ENCODE measurements at places on chromosomes 3 and 15.

DNA sequence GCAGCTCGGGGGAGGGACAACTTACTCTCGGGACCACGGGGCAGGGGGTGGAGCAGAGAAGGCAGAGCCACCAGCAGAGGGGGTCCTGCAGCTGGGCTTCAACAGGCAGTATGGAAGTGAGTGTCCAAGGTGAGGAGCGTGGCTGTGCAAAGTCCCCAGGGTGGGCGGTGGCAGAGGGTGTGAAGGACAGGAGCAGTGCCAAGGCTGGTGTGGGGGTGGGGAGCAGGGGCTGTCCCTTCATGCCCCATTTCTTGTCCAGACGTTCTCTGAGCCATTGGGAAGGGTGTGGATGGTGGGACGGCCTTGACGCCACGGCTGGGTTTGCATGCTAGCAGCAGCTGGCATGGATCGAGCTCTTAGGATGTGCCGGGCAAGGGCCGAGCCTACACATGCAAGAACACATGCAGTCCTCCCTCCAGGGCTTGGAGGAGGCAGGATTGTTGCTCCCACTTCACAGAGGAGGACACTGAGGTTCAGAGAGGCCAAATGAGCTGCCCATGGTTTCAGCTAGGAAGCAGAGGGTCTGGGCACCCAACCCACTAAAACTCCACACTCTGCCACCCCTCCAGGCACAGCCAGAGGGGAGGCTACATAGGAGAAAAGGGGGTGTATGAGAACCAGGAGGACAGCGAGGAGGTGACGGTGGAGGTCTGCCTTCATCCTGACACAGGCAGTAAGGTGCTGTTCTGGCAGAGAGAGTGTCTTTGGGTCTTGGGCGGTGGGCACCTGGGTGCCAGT lies 93.6 kb downstream of the TBC1D2B start:
- DNase-seq = no peak

GRCh38 chr3:138492980-138493675 lies 58.7 kb downstream of the ESYT3 start:
- DNase-seq = no peak

GRCh38 chr3:143974271-143975238 lies 2.9 kb downstream of the DIPK2A start:
- DNase-seq = no peak

DNA sequence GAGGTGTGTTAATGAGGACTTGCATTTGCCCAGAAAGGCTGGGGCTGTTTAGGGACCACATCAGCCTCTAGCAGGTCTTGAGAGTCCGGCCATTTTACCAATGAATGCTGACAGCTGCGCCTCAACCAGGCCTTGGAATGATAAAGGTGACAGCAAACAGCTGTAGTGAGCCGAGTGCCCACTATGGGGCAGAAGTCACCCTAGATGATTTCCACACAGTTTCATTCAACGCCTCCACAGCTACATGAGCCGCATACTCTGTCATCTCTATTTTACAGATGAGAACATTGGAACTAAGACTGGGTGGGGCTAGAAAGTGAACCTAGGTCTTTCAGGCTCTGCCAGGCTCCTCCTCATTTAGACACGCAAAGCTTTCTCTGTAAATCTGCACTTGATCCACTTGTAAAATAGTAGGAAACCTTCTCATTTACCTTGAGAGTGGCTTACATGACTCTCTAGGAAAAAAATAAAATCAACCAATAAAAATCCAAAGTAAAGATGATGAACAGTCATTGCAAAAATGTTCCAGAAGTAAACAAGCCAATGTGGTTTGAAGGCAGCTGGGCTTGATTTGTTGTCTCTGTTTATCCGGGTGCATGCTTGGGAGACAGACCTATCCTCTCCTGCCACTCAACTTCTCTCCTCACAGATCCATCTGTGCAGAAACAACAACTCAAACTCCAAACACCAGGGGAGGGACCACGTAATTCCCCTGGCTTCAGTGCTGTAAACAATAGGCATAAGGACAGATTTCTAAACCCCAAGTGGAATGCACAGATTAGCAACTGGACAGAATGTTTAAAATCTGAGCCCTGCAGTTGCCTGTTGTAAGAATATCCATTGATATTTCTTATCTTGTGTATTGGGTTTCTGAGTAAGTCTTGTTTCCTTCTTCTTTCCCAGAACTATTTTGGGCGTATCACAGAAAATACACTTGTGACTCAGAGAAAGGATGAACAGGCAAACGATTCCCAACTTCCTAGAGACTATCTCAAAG lies 31.5 kb upstream of the LDHAL6B start:
- no peak for DNase-seq

DNA sequence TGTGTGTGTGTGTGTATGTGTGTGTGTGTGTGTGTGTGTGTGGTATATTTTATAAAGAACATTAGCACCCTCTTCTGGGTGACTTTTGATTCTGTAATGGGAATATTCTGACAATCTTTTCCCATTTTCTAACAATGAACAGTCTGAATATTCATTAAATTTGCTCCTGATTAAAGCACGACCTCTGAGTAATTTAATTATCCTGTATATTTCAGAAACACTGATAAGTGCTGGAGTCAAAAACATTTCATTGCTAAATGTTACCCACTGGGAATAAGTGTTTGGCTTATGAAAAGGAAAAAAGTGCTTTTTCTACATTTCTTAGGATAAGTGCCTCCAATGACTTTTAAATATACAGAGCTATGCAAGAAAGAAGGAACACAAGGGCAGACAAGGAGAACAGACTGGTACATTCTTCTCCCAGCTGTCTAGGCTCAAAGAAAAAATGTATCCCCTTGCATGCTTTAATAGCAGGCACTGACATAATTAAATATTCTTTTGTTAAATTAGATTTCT lies 32.3 kb upstream of the SYNPR start:
- no peak for DNase-seq

DNA sequence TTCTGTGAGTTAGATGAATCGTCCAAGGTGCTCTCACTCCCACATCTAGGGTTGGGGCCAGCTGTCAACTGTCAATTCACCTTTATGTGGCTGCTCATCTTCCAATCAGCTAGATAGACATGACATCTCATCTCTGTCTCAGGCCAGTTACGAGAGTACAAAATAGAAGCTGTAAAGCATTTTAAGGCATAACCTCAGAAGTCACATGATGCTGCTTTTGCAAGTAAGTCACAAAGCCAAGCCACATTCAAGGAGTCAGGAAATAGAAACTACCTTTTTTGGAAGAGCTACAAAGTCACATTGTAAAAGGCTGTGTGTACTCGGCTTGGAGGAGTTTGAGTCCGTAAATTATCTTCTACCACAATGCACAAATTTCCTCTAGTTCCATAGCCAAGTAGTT lies 5.1 kb upstream of the CCR1 start:
- DNase-seq = no peak

- DNase-seq = no peak
Observed at GRCh38 chr3:97829198-97829597, 7.4 kb downstream of the CRYBG3 start.

DNA sequence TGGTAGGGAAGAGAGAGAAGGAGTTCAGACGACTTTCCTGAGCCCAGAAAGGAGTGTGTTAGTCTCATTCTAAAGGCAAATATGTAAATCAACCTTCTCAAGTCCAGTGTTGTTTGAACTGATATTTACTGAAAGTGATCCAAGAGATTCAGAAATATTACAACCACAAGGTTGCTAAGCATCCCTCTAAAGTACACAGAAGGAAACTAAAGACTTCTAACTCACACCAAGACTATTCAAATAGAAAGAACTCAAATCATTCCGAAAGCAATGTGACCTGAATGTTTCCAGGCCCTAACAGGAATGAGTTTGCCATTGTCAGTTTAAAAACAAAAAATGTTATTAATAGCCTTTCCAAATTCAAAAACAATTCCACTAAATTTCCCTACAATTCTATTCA lies 56.9 kb upstream of the VGLL3 start:
- no peak for DNase-seq

- no peak for DNase-seq
Observed at GRCh38 chr15:77939851-77940250, 137.7 kb downstream of the TBC1D2B start.

DNA sequence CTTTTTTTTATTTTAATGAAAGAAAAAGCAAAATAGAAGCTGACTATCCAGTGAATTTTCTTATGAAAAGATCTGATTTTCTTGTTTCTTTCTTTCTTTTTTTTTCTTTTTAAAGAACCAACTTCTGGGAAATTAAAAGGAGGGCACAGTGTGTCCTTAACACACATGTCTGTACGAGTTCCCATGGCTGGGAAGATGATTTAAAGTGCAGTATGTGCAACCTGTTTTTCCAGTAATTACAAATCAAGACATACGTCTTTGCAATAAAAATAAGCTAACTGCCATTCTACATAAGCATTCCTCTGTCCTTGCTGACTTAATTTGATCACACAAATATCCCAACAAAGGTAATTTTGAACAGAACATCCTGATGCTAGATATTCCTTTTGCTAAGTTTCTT lies 416.1 kb downstream of the ROBO1 start:
- no peak for DNase-seq

DNA sequence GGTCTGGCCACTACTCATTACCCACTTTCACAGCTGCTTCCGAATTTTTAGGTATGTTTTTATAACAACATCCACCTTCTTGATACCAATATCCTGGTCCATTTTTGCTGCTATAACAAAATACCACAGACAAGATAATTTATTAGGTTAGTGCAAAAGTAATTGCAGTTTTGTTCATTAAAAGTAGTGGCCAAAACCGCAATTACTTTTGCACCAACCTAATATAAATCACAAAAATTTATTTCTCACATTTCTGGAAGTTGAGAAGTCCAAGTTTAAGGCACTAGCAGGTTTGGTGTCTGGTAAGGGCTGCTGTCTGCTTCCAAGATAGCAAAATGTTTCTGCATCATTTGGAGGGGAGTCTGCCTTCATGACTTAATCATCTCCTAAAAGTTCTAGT lies 624.7 kb upstream of the ALCAM start:
- no peak for DNase-seq

DNA sequence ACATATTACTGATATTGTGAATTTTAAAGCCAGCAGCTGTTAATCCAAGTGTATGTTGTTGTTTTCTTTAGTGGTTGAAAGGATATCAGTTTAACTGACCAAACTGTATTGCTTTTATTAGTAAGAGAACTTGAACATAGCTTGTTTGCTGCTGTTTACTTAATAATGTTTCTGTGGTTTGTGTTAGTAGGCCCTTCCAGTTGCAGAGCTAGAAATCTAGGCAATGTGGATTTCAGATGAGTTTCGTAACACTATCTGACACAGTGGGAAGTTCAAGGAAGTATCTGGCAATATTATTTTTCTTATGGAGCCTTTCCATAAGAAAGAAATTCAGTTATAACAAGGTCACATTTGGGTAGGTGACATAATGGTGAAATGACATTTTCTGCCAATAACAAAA lies 18.5 kb downstream of the ZNF609 start:
- DNase-seq = no peak

- DNase-seq = no peak
Observed at GRCh38 chr15:89114990-89115389, 26.7 kb downstream of the ABHD2 start.

DNA sequence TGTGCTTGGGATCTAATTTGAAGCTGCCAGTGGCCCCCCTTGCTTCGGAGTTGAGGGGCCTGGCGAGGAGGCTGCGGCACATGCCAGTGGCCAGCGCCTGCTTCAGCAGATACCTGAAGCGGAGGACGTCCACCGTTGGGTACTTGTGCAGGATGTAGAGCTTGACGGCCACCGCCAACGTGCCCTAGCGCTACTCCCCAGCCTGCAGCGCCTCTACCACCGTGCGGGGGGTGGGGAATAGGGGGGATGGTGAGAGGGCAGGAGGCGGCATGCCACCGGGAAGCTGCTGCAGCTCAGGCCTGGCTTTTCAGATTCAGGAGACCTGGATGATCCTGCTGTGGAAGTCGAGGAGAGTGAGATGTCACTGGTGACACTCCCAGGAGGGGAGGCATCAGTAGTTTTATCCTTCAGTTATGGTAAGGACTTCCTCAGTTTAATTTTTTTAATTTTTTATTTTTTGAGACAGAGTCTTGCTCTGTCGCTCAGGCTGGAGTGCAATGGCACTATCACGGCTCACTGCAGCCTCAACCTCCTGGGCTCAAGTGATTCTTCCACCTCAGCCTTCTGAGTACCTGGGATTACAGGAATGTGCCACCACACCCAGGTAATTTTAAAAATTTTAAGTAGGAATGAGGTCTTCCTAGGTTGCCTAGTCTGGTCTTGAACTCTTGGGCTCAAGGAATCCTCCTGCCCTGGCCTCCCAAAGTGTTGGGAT lies 150.6 kb upstream of the FRMD4B start:
- DNase-seq = no peak

- DNase-seq = no peak
Observed at GRCh38 chr3:24318677-24319287, 175.9 kb downstream of the THRB start.

DNA sequence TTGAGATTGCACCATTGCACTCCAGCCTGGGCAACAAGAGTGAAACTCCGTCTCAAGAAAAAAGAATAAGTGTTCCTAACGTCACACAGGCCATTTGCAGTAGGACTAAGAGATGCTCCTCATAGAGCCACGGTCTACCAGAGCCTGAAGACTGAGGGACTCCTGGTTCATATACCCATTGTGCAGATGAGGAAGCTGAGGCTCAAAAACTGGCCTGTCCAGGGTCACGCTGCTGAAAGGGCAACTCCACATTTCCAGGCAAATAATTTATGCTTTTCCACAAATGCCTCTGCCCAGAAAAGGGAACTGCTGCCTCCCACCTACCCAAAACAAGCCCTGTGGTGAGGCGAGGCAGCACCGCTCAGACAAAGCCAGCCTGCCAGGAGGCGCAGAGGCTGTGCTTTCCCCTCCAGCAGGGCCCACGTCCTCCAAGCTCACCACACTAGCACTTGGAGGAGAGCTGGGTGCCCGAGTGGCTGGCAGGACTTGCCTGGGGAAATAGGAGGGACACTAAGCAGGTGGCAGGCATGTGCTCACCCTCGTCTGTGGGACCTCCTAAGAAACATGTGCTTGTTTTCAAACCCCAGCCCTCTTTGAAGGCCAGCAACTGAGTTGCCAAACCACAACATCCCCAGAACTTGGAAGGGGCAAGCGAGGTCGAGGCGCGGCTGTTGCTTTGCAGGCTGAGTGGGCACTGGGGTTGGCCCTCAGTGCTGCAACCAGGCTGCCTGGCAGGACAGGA lies 195.6 kb downstream of the XXYLT1 start:
- DNase-seq = no peak

- no peak for DNase-seq
Observed at GRCh38 chr3:150797155-150797554, 34.2 kb upstream of the SIAH2 start.

DNA sequence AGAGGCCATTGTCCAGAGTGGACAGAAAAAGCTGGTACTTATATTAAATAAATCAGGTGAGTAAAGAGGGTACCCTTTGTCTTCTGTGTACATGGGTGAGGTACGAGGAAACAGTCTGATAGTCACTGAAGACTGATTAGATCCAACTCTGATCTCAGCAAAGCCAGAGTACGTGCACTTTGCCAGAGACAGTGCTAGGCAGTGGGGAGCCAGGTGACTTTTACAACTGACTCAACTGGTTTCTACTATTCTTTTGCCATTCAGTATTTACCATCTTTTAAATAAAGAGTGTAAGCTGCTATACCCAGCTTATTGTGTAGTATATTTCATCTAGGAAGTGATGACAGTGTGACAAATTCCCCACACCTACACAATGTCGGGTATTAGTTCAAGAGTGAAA lies 3.3 kb downstream of the GNL3 start:
- no peak for DNase-seq

All from activated naive CD4-positive, alpha-beta T cell (primary cell).